SK-MEL-5 (cell line): ENCODE measurements at places on chromosomes 16 and 17. TPM values are rescaled to one million over a fixed set of nuclear protein-coding genes. Genes with fewer than 3 reads are reported as not detected.

The CACNB1 gene
- total RNA-seq, result 0.72 and 0.74 TPM in 2 replicates

The PDILT gene
- total RNA-seq, result not detected in 2 replicates

DNA sequence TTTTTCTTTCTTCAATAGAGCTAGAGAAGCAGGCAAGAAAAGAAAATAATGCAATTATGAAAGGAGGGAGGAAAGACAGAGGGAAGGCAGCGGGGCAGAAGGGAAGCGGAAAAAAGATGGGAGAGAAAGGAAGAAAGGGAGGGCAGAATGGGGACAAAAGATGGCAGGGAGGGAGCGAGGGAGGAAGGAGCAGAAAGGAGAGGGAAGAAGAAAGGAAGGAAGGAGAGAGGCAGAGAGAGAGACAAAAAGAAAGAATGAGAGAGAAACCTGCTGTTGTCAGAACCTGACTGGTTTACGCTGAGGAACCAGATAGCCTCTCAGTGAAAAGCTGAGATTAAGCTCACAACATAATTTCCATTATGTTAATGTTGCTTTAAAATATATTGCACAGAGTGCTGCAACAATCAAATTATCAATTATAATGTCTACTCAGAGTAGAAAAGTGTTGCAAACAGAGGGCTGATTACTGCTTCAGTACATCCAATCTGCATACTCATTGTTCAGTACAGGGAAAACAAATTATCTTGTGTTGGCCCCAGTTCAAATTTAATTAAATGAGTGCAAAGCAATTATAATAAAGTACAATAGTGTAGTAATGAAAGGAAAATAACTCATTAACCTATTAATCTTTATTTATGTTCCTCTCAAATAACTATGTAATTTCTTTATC, 32.0 kb upstream of the TOX3 start:
- no peak for DNase-seq

DNA sequence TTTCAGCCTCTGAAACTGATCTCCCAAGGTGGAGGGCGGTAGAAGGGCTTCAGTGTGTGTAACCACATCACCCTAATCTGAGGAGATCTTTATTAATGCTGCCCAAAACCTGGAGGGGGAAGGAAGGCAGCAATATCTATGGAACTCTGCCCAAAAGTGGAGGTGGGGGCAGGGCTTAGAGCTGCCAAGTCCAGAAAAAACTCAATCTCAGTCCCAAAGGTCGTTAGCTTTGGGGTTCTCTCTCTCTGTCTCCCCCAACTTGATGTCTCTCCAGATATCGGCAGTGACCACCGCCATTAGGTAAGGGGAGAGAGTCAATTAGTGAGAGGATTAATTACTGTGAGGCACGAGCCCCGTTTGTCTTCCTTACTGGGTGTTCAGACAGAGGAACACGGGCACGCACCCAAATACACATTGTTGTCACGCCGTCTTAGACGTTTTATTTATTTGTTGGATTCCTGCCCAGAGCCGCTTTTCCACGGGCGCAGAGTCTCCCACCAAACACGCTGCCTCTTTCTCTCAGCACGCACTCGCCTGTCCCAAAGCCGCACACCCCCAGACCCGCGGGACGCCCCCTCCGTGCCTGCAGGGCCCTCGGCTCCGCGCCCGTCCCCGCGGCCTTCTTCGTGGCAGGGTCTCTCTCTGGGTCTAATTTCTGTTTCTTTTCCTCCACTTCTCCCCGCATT, 5.4 kb upstream of the LHX1 start:
- no peak for DNase-seq

- no peak for DNase-seq
Observed at GRCh38 chr16:60206516-60206915, 1472.4 kb upstream of the GOT2 start.

DNA sequence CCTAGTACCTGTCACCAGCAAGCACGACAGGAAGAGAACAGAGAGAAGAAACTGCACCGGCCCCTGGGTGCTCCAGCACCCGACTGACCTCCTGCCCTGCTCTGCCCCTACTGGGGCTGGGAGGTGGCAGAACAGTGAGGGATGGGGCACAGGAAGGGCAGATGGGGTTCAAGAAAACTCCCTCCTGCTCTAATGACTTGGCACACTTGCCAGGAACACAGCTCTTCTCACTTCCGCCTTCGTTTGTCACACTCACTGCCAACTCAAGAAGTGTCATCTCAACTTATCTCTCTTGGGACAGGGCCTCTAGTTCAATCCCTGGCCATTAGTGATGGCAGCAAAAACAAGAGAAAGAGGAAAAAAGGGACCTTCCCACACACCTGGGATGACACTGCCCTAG, 42.7 kb upstream of the ICAM2 start:
- DNase-seq, result no peak

DNA sequence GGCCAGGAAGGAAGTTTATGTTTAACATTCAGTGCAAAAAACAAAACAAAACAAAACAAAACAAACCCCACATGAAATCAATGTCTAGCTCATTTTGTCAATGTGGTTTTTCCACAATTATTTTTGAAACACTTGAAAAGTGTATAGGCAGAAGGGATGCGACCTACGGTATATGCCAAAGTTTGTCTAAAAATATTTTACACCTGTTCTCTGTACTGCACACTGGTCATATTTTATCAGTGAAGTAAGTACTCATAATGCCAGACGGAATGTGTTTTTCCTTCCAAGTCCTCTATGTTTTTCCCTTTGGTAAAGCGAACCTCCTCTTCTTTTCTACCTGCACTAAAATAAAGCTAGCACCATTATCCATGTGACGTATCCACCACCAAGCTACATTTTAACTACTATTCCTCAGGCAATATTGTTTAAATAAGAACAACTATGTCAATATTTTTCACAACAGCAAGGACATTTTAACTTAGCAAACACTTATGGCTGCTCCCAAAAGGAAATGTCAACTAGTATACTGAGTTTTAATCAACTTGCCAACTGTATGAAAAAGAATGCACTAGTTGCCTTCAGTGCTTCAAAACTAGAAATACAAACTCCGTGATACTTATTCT, 10.3 kb downstream of the TOB1 start:
- no peak for DNase-seq

DNA sequence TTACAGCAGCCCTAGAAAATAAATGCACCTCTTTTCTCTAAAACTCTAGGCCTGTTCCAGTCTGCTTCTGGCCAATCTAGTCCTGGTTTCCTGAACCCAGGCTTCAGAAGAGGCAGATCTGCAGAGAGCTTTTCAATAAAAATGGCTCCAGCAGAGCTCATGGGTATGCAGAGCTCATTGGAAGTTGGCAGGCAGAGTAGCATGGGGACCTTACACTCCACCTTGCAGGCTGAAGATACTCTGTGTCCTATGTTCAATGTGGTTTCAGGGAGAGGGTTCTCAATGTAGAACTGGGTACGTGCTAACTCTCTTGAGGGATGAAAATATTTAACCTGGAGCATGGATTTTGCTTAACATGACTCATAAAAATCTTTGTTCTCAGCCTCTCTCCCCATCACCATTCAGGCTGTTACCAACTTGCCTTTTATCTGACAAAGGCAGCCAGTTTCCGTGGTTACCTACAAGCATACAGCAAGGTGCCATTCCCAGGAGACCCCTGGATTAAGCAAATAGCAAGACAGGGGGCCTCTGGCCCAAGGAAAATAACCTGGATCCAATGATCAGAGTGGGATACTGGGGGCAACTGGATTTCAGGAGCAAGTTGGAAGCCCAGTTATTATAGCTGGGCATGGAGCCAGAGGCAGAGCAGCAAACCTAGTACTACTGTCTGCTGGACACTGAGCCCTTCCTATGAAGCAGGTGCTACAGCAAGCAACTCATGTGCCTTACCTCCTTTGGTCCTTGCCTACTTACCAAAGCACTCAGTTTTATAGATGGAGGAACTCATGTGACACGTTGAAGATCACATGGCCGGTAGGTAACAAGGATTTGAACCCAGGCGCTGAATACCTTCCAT, 98.2 kb upstream of the DHX40 start:
- DNase-seq, result no peak

- DNase-seq, result no peak
Observed at GRCh38 chr17:81059026-81059425, 24.1 kb downstream of the BAIAP2 start.

- DNase-seq, result no peak
Observed at GRCh38 chr16:12168074-12169000, 191.8 kb downstream of the SNX29 start.

DNA sequence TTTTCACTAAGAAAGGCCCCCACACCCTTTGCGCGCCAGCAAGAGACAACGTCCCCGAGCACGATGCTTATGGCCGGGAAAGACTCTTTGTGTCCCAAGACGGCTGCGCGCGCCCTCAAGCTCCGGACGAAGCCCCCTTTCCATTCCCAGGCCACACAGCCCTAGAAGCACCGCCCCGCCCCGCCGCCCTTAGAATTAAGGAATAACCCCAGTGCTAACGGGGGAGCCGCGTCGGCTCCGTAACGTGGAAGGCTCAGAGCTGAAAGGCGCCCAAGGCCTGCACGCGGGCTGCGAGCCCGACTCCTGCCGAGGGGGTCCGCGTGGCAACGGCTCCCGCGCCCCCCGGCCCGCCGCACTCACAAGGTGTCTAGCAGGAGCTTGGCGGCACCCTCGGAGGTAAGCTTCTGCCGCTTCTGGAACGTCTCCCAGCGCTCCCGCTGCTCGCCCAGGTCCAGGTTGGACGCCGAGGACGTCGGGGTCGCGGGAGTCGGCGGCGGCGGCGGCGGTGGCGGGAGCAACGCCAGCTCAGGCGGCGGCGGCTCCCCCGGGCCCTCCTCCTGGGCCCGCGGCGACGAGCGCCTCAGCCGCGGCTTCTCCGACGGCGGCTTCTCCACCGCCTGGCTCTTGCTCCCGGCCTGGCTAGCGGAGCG, 477 bp downstream of the CENPV start:
- DNase-seq, result no peak

- DNase-seq, result no peak
Observed at GRCh38 chr17:72434581-72434980, 313.8 kb downstream of the SOX9 start.
